Dermis blood vessel endothelial cell (primary cell): ENCODE measurements at places on chromosomes 3 and 15.

DNA sequence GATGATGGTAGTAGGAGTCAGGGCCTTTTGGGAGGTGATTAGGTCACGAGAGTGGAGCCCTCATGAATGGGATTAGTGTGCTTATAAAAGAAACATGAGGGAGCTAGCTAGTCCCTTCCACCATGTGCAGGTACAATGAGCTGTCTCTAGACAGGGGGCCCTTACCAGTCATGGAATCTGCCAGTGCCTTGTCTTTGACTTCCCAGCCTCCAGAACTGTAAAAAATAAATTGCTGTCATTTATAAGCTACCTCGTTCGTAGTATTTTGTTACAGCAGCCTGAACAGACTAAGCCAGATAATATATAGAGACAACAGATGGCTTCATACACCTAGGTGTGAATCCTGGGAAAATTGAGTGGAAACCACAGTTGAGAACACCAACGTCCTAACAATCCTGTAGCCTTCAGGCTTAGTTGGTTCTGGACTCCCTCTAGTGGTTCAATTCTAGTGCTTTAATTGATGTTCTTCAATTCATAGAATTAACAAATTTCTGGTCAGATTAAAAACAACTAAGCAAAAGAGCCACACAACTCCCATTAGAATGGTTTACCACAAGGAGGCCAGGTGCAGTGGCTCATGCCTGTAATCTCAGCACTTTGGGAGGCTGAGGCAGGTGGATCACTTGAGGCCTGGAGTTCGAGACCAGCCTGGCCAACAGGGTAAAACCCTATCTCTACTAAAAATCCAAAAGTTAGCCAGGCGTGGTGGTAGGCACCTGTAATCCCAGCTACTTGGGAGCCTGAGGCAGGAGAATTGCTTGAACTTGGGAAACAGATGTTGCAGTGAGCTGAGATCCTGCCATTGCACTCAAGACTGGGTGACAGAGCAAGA is 21.3 kb upstream of the GATM start:
- DNase-seq = peak; percentile 75

GRCh38 chr3:172201136-172201869 is 161.9 kb downstream of the FNDC3B start:
- peak; percentile 92 for DNase-seq

DNA sequence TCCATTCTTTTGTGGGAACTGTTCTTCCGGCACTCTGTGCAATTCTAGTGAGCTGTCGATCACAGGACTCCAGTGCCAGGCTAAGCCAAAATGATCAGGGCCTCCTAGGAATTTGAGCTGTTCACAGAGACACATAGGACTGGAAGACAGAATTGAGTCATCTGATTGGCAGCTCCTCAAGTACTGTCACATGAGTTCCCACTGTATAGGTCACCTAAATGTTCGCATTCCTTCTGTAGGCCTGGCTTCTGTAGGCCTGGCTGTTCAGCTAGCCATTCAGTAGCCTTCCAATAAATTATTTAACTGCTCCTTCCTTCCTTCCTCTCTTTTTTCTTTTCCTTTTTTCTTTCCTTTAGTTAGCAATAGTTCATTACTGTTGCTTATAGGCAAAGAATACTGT is 4.3 kb downstream of the PROS1 start:
- no peak for DNase-seq

GRCh38 chr3:38313263-38313662 is 31.2 kb downstream of the SLC22A14 start:
- no peak for DNase-seq

DNA sequence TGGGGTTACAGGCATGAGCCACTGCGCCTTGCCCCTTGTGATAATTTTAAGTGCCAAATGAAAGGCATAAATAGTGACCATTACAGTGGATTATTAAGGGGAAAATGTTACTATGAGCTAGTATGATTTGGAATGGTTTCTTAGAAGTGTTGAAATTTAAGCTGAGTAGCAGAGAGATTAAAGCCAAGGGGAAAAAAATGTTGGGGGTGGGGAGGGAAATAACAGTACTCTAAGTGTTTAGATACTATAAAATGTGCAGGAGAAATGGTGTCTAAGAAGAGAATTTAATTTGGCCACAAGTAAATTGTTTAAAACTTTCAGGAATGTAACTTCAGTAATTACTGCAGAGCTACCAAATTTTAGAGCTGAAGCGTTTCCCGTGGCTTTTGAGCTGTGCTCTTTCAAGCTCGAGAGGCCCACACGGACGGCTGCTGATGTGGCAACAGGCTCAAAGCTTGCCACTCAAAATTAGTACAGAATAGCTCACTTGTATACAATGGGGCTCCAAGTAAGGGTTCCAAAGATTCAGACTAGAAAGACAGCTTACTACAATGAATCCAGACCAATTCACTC is 23.9 kb upstream of the SLC12A8 start:
- DNase-seq = no peak

DNA sequence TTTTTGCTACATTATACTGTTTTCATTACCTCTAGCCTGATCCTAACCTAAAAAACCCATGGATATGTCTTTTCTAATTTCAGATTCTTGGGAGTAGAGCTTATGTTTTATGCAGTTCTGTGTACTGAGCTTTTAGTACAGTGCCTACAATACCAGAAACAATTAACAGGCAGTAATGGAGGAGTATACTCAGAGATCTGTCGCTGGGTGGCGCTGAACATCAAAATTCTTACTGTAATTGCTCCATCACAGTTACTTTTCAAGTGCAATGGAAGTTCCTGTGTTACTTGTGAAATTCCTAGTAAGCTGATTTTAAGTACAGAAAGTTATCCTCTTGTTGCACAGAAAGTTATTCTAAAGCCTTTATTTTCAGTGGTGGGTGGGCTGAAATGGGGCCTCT is 66.9 kb downstream of the RNF13 start:
- peak; percentile 72 for DNase-seq

- peak; percentile 12 for DNase-seq
These were observed 72.8 kb downstream of the GALK2 start for GRCh38 chr15:49242820-49243219.

DNA sequence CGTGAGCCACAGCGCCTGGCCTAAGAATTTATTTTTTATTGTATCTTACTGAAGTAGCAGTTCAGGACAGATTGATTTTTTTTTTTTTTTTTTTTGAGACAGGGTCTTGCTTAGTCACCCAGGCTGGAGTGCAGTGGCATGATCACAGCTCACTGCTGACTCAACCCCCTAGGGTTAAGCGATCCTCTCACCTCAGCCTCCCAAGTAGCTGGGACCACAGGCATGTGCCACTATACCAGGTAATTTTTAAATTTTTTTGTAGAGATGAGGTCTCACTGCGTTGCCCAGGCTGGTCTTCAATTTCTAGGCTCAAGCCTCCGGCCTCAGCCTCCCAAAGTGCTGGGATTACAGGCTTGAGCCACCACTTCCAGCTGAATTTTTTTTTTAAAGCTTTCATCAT is 99.8 kb upstream of the HERC1 start:
- DNase-seq = no peak

GRCh38 chr3:9087831-9088413 is 124.7 kb upstream of the RAD18 start:
- DNase-seq = no peak

DNA sequence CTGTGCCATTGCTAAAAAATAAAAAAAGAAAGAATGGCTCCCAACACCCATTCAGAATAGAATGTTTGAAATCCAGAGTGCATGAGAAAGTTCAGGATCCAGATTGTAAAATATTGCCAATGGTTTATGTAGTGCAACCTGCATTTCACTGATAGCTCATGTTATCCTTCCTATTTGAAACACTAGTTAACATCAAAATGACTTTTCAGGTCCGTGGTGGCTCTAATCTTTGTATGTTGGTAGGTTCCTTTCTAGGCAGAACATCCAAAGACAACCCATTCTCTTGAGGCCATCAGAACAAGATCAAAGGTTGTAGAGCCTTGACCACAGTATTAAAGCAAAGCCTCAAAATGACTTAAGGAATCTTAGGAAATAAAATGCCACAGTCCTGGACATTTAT is 51.0 kb downstream of the PLCL2 start:
- DNase-seq = no peak

DNA sequence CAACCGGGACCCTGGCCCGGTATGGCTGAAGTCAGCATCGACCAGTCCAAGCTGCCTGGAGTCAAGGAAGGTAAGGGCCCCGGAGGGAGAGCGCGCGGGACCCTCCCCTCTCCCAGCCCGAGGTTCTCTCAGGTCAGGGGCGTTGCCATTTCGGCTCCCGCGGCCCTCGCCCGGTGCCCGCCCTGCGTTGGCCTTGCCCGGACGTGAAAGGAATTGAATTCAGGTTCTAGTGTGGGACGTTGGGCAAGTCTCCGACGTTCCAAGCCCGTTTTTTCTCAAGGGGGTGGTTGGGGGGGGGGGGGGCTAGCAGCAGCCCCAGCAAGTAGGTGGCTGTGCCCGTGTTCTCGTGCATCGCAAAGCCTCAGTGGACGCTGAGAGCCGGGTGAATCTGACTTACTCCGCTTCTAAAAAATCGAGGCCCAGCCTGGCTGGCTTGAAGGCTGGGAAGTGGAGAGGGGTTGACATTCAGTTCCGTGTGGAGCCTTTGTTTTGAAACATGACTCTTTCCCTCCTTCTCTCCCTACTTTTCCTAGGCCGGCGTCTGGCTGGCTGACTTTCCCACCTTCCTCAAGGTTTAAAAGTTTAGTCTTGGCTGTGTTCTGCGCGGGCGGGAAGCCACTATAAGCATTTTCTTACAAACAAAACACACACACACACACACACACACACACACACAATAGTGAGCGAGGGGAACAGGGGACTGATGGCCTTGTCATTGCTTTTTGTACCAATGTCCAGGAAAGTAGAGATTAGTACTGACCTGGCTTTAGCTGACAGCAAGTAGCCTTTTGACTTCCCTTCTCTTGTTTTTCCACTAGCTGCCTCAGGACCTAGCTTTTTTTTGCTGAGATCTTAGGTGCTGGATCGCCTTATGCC is at the start of gene UTS2B:
Gene UTS2B (minus strand): TSS at position 873 of the 876 bp plus-strand sequence. CDS start 48,337 bp downstream, outside the sequence.
- DNase-seq = peak; percentile 60

DNA sequence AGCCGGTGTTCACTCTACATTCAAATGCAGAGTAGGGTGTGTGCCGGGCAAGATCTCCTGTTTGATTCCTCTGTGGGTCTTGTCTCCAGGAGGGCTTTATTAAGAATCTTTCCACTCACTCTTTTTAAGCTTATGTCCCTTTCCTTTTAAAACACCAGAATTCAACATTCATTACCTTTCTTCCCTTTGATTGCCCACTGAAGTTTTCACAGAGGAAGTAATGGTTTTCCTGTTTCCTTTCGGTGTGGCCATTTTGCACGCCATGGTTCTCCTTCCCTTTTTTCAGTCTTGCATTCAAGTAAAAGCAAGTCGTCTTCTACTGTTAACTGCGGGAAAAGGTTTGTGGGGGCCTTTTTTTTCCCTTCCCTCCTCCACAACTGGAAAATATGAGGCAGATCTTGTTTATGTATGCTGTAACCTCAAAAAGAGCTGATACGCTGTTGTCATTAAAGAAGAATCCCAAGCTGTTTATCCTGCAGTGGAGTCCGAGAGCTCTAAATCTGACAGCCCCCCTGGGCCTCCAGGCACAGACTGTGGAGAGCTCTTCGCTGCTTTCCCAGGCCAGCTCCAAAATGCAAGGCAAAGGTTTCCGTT is 40.5 kb downstream of the FILIP1L start:
- DNase-seq = peak; percentile 45

DNA sequence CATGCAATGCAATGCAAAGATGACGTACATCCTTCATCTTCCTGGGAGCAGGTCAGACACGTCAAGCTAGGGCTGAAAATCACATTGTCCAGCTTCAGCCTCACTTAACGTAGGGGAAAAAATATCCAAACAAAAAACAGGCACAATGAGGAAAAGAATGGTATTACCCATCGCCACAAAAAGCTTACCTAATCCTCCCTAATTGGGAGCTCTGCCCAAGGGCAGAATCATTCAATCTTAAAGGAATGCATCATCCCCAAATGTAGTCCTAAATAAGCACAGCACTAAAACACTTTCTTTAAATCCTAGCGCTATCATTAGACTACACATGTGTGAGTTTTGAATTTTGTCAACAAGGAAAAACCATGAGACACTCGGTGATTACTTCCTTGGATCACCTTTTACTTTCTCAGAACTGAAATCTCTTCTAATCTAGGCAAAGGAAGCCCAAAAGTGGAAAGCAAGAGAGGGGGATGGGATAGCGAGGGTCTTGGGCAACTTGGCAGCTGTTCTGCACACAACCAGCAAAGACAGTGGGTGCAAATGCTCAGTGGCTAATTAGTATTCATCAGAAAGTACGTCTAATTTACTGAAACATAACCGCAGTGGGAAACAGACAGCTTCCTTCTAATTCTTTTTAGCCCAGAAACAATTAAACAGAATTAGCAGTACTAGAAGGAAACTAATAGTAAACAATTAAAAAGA is 87.4 kb downstream of the ADAMTS9 start:
- no peak for DNase-seq

GRCh38 chr3:7820969-7821368 is 680.7 kb upstream of the LMCD1 start:
- no peak for DNase-seq

DNA sequence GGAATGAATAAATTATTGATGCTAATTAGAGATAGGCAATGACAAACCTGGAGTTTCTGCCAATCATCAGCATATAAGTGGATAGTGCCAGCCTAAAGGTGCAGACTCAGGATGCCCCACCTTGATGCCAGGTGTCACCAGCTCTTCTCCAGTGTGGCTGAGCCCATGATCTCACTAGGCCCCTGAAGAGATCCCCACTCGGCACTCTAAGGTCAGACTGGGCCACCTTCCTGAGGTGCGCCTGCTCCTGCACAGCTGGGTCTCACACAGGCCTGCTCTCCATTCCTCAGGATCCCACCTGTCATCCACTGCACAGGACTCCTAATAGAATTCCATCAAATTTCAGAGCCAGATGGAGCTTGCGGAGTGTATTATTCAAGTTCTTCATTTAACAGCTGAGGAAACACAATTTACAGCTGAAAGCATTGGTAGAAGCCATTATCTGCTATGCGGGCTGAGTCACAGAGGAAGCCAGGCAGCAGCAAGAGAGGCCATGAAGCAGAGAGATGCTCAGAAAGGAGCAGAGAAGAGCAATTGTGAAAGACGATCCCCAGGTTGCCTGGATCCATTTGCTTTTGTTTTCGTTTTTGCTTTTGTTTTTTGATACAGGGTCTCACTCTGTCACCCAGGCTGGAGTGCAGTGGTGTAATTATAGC is 25.1 kb upstream of the FSTL1 start:
- no peak for DNase-seq

- DNase-seq = peak; percentile 63
These were observed 42.5 kb downstream of the TPRA1 start for GRCh38 chr3:127547761-127548605.

GRCh38 chr3:99232696-99233095 is 331.2 kb upstream of the DCBLD2 start:
- no peak for DNase-seq

- DNase-seq = no peak
These were observed 90.2 kb downstream of the CRTC3 start for GRCh38 chr15:90619939-90620338.

GRCh38 chr15:65856821-65857455 is 12.4 kb upstream of the RAB11A start:
- peak; percentile 79 for DNase-seq

- no peak for DNase-seq
These were observed 465.9 kb upstream of the TGFBR2 start for GRCh38 chr3:30140356-30141075.

GRCh38 chr3:126448136-126448892 is 27.4 kb downstream of the ZXDC start:
- no peak for DNase-seq
